PC-3 (cell line): ENCODE measurements at places on chromosomes 16 and 17. TPM values are rescaled to one million over a fixed set of nuclear protein-coding genes. Genes with fewer than 3 reads are reported as not detected.

The REXO5 gene
- total RNA-seq = 3.4 and 4.0 TPM in 2 replicates

The SLFN11 gene
- 7.5 and 13.9 TPM in 2 replicates for total RNA-seq

DNA sequence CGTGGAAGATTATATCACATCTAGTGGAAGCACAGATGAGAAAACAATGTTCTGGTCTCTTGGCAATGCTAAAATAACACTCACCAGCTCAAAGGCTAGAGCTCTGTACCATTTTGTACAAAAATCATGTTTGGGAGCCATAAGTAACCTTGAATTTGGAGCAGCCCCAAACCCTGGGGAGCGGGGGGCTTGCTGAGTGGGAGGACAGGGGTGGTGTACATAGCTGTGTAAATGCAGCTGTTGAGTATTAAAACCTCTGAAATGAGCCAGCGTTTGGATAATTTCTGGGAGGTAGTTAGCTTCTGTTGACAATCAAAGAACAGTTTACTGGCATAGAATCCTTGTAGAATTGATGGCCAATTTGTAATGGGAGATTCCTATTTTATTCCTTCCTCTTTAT, 4.3 kb downstream of the MYH8 start:
- no peak for DNase-seq

The ACLY gene
- 110 and 114 TPM in 2 replicates for total RNA-seq

GRCh38 chr17:14310605-14311004, 9.7 kb downstream of the HS3ST3B1 start:
- no peak for DNase-seq
